Ascending aorta (tissue), 2 donors: ENCODE measurements at places on chromosomes 11 and 22. TPM values are rescaled to one million over a fixed set of nuclear protein-coding genes. Genes with fewer than 3 reads are reported as not detected.

Gene FAM180B
- total RNA-seq, result not detected

Gene ARAP1
- 238 TPM for total RNA-seq

Gene HTR3B
- total RNA-seq, result not detected

Gene MB
- not detected for total RNA-seq

Gene OR4D5
- total RNA-seq, result not detected

Gene GGTLC2
- total RNA-seq, result not detected

Gene E2F8
- total RNA-seq, result 0.96 TPM

Gene SAA1
- 70.4 TPM for total RNA-seq

Gene CASP1
- not detected for total RNA-seq

Gene ACTN3
- total RNA-seq, result not detected

Gene P4HA3
- 2.1 TPM for total RNA-seq

Gene VSIG2
- not detected for total RNA-seq

Gene RTCB
- 55.2 TPM for total RNA-seq

Gene ELFN2
- not detected for total RNA-seq

Gene DCDC1
- not detected for total RNA-seq

Gene CD3E
- not detected for total RNA-seq

Gene NFRKB
- 6.9 TPM for total RNA-seq

Gene APOC3
- total RNA-seq, result 83.1 TPM

Gene PHF21A
- 69.7 TPM for total RNA-seq

Gene OR5B21
- total RNA-seq, result not detected

Gene SBF2
- 34.5 TPM for total RNA-seq

Gene TSG101
- 20.3 TPM for total RNA-seq

Gene OR6A2
- total RNA-seq, result not detected

Gene LYVE1
- total RNA-seq, result 66.3 TPM

Gene TEX54
- total RNA-seq, result not detected
